ENCODE measurements at places on chromosomes 16 and 17.
A peak's percentile ranks its signal among the peaks of the same experiment; 100 is the strongest.

- DNase-seq = peak; percentile 23
These were observed 248.9 kb upstream of the FOXF1 start for GRCh38 chr16:86261379-86261778.

DNA sequence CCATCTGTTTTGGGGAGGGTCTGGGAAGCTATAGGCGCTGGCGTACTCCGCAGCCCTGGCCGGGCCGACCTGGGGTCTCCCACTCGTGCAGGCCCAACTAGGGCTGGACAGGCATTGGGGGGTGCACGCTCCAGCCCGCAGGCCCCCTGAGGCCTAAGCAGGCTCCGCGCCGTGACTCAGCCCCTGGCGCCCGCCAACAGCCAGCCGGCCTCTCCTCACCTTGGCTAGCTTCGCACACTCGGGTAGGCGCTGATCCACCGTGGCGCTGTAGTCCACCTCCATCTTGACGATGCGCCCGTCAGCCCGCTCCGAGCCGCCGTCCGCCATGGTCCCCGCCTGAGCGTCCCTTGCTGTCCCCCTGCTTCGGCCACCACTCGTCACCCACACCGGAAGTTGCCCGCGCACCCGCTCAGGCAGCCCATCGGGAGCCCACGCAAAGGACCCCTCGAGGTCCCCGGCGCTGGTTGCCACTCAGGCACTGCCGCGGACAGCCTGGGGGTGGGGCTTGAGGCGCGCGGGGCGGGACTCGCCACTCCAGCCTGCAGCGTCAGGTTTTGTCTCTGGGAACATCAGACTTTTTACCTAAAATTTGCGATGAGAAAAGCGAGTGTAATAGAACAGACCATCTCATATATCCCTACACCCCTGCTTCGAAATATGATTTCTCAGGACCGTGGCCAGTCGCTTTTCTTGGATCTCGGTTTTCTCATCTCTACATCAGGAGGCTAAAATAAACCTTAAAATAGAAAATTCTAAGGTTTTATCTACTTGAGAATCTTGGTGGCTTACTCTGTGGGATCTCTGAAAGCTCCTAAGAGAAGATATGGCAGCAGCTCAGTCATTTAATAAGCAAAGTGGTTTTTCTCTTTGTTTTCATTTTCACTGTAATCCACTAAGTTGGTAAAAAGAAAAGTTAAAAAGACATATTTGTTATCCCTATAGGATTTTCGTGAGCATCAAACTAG lies at the start of gene PSMD12:
PSMD12 (minus strand) TSS at position 385 of the 965 bp plus-strand sequence; CDS start at position 327, 58 bp downstream.
- peak; percentile 92 for DNase-seq

DNA sequence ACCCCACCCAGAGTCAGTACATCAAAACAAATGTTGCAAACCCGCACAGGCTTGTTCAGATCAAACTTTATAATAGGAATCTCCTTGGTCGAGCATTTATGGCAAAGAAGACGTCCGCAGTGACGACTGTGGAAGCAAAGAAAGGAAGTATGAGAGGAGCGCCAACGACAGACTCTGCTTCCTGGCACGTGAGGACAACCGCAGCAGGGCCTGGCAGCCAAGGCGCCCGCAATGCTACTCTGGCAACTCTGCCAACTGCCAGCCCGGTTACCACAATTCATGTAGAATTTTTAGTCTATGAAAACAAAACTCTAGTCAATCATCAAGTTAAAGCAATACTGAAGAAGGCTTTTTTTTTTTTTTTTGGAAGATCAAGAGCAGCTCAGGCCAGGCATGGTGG lies 24.8 kb downstream of the CYB5D2 start:
- no peak for DNase-seq

GRCh38 chr17:44636562-44636961 lies 19.7 kb upstream of the MEIOC start:
- peak; percentile 81 for DNase-seq

DNA sequence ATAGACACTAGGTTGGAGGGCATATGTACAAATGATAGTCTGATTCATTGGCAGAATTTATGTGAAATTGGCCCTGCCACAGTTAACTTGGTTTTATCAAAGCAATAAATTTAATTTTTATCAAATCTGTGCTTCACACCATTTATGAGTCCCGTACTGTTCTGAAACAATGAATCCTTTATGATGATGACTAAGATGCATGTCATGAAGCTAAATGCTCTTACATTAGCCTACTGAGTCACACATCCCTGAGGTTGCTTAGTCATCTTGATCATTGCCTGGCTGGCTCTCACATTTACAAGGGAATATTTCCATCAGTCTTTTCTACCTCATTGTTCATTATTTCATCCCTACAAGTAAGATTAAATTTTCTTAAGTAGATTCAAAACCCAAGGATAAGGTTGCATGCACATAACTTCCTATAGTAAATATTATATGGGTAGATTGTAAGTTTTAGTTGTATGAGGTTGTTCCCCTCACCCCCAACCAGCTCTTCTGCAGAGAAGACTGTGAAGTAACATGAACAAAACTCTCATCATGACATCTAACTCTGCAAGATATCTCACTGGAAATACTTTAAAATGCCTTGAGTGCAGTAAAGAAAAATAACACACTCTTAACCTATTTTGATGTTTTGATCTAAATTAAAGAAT lies 170.7 kb downstream of the CYB561 start:
- DNase-seq = peak; percentile 96

DNA sequence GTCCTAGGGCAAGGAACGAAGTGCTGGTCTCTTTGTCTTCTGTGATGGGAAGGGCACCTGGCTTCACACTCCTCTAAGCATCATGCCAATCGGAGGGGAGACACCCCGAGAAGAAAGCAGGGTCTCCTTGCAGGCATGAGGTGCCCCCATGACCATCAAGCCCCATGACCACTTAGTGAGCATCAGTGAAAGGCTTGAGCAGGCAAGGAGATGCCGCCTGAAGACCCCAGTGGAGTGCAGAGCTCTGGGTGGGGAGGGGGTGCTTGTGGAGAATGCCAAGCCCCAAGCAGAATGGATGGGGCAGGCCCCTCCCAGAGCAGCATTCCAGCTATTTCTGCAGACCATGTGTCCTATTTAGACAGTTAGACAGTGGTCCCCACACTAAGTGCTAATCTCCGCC lies 232.7 kb upstream of the TNRC6C start:
- no peak for DNase-seq

DNA sequence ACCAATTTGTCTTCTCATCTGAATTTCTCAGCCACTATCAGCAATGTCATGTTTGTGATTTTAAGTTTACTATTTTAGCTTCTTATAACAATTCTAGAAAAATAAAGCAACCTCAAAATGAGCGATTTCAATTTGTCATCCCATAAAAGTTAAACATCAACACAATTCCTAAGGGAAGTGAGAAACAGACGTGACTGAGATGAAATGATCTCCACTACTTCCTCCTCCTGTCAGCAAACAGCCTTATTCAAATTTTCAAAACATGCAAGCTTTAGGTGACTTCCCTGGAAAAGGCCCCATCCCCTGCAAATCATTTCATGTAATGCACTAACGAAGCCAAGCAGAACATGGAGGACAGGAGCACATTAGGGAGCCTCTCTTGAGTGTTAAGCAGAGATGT lies 64.9 kb downstream of the ZNF652 start:
- DNase-seq = no peak

Data from fibroblast of pulmonary artery (primary cell).